Gastroesophageal sphincter (tissue), 4 donors: ENCODE measurements at places on chromosomes 3 and 15. TPM values are rescaled to one million over a fixed set of nuclear protein-coding genes. Genes with fewer than 3 reads are reported as not detected.

The SKOR1 gene
- 0.67 TPM for total RNA-seq

The ROBO2 gene
- 2.9 TPM for total RNA-seq

The LSMEM2 gene
- not detected for total RNA-seq

The CX3CR1 gene
- total RNA-seq: 0.69 TPM

The ACTC1 gene
- 9.7 TPM for total RNA-seq
